ENCODE measurements at places on chromosomes 12 and 14.

DNA sequence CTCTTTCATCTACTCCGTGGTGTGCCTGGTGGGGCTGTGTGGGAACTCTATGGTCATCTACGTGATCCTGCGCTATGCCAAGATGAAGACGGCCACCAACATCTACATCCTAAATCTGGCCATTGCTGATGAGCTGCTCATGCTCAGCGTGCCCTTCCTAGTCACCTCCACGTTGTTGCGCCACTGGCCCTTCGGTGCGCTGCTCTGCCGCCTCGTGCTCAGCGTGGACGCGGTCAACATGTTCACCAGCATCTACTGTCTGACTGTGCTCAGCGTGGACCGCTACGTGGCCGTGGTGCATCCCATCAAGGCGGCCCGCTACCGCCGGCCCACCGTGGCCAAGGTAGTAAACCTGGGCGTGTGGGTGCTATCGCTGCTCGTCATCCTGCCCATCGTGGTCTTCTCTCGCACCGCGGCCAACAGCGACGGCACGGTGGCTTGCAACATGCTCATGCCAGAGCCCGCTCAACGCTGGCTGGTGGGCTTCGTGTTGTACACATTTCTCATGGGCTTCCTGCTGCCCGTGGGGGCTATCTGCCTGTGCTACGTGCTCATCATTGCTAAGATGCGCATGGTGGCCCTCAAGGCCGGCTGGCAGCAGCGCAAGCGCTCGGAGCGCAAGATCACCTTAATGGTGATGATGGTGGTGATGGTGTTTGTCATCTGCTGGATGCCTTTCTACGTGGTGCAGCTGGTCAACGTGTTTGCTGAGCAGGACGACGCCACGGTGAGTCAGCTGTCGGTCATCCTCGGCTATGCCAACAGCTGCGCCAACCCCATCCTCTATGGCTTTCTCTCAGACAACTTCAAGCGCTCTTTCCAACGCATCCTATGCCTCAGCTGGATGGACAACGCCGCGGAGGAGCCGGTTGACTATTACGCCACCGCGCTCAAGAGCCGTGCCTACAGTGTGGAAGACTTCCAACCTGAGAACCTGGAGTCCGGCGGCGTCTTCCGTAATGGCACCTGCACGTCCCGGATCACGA, 2.2 kb downstream of the SSTR1 start:
- no peak for DNase-seq

- DNase-seq = no peak
Observed at GRCh38 chr14:93041830-93042229, 73.9 kb downstream of the ITPK1 start.

- no peak for DNase-seq
Observed at GRCh38 chr12:6934110-6934509, 6.4 kb downstream of the ATN1 start.

- DNase-seq = no peak
Observed at GRCh38 chr12:13404631-13405473, 208.3 kb downstream of the EMP1 start.
